Hematopoietic multipotent progenitor cell treated with erythropoietin and hydrocortisone succinate and interleukin-3 and kit ligand, for 6 days (in vitro differentiated cells): ENCODE measurements at places on chromosomes 11 and 22.

- no peak for DNase-seq
These were observed 18.0 kb upstream of the POLA2 start for GRCh38 chr11:65243797-65244196.

DNA sequence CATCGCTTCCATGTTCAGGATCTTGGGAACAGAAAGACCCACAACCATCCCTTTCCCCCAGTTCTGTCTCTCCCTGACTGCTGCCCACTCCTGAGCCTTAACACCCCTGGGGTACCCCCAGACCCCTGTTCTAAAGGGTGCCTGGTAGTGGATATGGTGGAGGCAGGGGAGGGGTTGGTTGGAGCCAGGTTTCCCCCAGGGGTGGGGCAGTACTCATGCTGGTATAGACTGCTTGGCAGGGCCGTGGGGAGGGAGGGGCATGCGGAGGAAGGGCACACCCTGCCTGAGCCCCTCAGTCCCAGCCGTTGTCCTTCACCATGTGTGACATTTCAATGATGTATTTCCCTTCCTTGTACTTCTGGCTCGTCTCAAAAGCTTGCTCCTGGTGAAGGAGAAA, 4.0 kb downstream of the YPEL4 start:
- peak; percentile 57 for DNase-seq

DNA sequence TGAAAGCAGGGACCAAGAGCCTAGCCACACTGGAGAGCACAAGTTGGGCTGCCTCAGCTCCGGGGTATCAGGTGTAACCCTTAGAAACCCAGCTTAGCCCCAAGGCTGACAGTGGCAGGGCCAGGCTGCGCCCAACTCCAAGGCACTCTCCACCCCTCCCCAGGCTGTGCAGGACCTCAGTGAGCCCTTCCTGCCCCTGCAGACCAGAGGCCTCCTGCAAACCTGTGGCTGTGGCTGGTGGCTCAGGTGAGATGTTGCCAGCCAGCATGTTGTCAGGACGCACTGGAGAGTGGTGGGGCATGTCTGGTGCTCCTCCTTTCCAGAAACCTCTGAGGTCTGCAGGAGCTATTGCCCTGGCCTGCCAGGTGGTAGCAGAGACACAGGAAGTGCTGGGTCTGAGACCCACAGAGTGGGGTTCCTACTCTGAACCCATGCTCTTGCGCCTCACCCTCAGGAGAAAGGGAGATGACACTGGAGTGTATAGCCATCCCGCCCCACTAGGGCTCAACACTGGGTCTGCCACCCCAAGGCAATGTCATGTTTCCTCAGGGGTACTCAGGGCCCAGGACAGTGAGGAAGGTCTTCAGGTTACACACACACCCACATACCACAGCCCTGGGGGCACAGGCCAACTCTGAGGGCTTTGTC, 2.4 kb upstream of the SCARF2 start:
- no peak for DNase-seq

DNA sequence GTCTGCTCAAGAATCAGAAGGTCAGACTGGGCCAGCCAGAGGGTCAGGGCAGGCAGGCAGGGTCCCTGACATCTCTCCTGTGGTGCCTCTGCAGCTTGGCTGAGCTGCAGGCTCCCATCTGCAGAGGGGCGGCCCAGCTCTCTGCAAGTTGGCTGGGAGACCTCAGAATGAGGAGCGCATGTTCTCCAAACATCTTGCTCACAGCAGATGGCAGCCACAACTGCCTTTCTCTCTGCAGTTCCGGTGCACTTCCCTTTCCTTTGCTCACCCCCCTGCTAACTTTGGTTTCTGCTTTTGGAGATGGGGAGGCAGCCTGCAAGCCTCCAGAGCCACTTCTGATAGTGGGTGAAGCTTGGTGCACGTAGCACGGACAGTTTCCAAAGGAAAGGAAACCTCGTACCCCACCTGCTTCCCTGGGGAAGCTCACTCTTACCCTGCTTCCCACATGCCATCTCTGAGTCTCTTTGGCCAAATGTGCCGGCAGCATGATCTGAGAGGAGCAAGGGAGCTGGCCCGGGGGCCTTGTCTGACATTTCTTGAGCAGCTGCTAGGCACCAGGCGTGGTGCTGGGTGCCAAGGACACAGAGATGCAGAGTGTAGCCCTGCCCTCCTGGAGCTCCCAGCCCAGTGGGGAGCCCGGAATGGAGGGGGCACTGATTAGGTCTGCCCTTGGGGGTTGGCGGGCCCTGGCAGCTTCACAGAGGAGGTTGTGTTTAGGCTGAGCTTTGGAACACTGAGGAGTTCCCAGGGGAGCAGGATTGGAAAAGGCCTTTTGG, 18.2 kb downstream of the DAGLA start:
- peak; percentile 50 for DNase-seq

GRCh38 chr22:36566720-36567119, 37.8 kb upstream of the EIF3D start:
- DNase-seq, result no peak

DNA sequence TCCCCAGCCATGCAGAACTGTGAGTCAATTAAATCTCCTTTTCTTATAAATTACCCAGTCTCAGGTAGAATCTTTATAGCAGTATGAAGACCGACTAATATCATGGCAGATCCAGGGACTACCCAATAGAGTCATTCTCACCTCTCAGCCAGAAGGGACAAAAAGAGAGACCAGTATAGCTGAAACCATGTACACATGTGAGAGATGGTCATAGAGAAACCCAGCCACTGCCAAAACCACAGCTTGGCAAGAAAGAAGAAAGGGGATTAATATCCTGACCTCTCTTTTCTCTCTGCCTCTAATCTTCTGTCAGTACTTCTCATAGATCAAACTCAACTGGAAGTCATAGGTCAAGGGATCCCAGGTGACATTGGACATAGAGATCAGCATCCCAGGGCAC, 109.8 kb downstream of the CCDC34 start:
- no peak for DNase-seq

GRCh38 chr11:26743622-26744021, 21.8 kb upstream of the SLC5A12 start:
- DNase-seq, result no peak

- DNase-seq, result no peak
These were observed 358.2 kb upstream of the PDGFD start for GRCh38 chr11:104522123-104522522.

DNA sequence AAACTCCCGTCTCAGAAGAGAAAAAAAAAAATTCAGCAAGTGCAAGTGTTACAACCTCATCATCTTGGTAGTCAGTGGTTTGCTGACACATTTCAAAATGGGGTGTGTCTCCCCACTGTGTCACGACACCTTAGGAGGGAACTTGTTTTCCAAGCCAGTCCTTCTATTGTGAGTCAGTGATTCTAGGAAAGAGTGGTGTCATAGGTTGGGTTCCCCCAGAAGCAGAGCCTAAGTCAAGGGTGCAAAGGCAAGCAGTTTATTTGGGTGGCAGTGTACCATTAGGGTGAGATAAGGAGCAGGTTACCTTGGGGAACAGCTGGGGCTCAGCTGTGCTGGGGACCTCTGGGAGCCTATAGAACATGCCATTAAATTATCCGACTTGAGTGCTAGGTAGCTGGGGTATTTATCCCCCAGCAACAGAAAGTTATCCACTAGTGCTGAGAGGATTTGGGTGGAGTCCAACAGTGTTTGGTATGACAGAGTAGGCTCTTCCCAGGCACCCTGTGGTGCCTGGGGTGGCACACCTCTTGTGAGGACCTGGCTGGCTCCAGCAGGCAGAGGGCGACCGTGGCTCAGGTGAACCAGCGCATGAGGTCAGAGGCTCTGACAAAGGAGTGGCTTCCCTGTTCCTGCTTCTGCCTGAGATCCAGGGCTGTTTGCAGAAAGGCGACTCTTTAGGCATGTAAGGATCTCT, 41.7 kb downstream of the KIAA1671 start:
- no peak for DNase-seq

DNA sequence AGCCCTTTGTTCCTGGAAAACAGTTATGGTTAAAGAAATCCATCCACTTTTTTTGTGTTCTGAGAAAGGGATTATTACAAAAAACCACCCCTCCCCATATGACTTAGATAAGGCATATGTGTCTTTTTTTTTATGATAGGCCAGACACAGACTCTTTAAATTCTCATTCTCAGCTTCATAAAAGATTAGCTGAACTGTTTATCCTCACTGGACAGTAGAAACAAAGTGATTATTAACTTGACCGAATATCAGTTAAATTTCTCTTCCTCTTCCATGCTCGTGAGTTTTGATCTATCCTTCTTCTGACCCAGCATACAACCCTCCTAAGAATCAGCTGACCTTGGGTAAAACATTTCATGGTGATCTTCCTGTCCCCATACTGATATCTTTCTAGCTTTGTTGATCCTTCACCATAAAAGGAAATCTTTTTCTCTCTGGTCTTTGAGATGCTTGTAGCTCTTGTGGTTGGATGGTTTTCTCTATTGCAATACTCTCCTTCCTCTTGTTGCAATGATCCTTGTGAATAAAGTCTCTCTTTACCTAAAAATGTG, 26.2 kb downstream of the OR2AG2 start:
- peak; percentile 61 for DNase-seq

- no peak for DNase-seq
These were observed 3.9 kb upstream of the AKIP1 start for GRCh38 chr11:8907116-8907515.

DNA sequence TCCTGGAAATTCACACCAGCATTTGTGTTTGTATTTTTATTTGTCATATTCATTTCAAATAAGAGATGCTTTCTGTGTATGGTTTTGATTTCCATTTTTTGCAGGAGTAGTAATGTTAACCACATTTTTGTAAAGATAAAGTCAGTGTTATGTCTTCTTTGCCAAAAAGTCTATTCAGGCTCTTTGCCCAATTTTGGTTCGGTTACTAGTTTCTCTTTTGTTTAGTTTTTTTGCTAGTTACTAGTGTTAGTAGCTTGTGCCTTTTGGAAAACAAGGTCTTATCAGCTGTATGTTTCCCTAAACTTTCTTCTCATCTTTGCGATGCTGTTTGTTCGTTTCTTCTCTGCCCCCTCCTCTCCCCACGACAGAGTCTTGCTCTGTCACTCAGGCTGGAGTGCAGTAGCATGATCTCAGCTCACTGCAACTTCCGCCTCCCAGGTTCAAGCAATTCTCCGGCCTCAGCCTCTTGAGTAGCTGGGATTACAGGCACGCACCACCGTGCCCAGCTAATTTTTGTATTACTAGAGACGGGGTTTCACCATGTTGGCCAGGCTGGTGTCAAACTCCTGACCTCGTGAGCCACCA, 112.3 kb upstream of the GRK3 start:
- no peak for DNase-seq

DNA sequence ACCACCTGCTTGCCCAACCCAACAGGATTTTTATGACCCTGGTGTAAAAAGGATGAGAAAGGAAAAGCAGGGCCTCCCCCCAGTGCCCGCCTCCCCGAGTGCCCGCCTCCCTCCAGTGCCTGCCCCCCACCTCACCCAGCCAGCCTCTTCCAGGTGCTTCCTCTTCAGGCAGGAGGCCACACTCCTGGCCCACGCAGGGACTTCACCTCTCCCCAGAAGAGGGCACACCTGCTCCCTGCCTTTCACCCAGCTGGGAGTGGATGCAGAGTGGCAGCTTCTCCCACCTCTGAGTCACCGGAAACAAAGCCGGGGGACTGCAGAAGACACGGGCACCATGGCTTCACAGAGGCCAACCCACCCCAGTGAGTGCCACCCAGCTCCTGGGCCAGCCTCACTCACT, 16.1 kb downstream of the CPT1A start:
- DNase-seq, result peak; percentile 80
